ENCODE measurements at places on chromosomes 7 and 10. TPM values are rescaled to one million over a fixed set of nuclear protein-coding genes. Genes with fewer than 3 reads are reported as not detected.

KLF14 gene
- 0.15 TPM for total RNA-seq

SORBS1 gene
- 0.32 TPM for total RNA-seq

TUBB8 gene
- not detected for total RNA-seq

C10orf143 gene
- total RNA-seq, result 0.65 TPM

SLC16A9 gene
- total RNA-seq, result 0.97 TPM

FBXO24 gene
- total RNA-seq, result 0.15 TPM

HABP2 gene
- total RNA-seq, result not detected

Measured in epithelial cell of umbilical artery (primary cell).